ENCODE measurements at places on chromosomes 12 and 14.
A peak's percentile ranks its signal among the peaks of the same experiment; 100 is the strongest.

DNA sequence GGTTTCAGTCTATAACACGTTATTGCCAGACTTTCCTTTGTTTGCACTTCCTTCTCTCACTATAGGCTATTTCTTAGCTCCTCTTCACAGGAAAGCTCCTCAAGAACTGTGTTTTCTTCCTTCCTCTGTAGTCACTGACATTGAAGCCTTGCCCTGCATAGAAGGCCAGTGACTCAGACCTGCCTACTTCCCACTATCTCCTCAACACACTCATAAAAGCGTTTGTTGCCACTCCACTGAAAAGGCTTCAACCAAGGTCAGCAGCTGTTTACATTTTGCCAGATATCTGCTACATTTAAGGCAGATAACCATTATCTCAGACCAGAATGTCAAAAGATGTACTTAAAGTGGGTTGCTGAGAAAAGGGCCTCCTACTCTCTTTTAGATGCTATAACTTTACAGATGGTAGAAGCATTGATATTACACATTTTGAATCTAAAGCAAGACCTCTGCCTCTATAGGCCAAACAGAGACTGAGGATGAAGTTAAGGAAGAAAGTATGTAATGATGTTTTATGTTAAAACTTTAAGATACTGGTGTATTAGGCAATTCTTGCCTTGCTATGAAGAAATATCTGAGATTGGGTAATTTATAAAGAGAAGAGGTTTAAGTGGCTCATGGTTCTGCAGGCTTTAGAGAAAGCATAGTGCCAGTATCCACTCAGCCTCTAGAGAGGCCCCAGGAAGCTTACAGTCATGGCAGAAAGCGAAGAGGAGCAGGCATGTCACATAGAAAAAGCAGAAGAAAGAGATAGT, 233.3 kb upstream of the FLRT2 start:
- no peak for DNase-seq

GRCh38 chr12:89494411-89495231, 30.0 kb downstream of the GALNT4 start:
- peak; percentile 26 for DNase-seq

DNA sequence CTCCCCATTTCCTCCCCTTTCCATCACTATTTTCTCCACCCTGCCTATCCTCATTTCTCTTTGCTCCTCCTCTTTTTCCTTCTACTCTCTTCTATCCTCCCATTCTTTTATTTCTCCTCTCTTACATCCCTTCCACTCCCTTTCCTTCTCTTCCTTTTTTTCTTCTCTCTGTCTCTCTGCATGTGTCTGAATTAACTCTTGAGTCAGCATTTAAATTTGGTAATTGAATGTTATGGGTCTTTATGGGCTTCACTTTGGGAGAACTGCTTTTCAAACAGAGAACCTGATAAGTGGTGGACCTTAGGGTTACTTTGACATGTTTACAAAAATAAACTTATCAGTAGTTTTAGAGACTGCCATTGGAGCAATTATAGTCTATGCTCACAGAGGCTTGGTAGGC, 992.7 kb downstream of the NRXN3 start:
- DNase-seq: no peak

GRCh38 chr14:24063263-24063836, 8.0 kb upstream of the CPNE6 start:
- no peak for DNase-seq

DNA sequence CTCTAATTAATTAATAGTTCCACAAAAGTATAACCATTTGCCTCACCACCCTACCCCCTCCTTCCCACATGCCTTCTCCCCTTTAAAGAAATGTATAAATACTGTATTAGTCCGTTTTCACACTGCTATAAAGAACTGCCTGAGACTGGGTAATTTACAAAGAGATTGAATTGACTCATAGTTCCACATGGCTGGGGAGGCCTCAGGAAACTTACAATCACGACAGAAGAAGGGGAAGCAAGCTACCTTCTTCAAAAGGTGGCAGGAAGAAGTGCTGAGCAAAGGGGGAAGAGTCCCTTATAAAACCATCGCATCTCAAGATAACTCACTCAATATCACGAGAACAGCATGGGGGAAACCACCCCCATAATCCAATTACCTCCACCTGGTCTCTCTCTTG, 8.2 kb upstream of the RESF1 start:
- no peak for DNase-seq

- no peak for DNase-seq
Measured at GRCh38 chr14:92021523-92021922, 18.3 kb downstream of the TRIP11 start.
